ENCODE measurements at places on chromosomes 4 and X. TPM values are rescaled to one million over a fixed set of nuclear protein-coding genes. Genes with fewer than 3 reads are reported as not detected.

DNA sequence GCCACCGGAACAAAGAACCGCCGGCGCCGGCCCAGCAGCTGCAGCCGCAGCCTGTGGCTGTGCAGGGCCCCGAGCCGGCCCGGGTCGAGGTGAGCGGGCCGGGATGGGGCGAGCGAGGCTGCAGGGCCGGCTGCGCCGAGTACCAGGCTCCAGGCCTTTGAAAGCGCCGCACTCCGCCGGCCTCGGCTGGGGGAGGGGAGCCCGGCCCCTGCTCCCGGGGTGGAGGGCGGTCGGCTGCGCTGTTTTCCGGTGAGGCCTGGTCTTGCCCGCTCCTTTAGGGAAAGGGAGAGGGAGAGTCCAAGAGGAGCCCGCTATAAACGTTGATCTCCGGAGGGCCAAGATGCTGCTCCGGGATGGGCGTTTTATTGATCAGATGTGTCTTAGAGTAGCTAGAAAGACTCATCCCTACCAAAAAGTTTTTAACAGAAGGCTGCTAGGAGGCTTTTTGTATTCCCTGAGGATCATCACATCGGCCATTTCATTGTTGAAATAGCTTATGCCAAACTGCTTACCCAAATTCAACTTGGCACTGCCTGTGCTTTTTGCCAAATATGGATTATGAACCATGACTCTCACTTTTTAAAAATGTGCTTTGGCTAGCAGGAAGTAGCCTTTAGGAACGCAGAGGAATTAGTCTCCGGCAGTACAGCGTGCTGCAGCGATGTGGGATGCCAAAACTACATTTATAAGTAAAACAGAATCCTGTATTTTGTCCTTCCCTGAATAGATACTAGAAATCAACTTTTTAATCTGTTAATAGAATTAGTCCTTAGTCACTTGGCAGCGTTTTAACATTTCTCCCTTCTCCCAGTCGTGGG is 760 bp downstream of the TMEM165 start:
- H3K4me3 ChIP-seq = peak overlapping the region; percentile 93
- H3K4me1 ChIP-seq = peaks cover 25% of the 10 kb centered on the region
- DNase-seq = peak; percentile 59
- H3K27ac ChIP-seq = peak overlapping the region; percentile 88
- peaks cover 6% of the 10 kb centered on the region for H3K27me3 ChIP-seq
- peaks cover 13% of the 10 kb centered on the region for H3K36me3 ChIP-seq

- no peaks in the 10 kb centered on the region for H3K36me3 ChIP-seq
- no peak for DNase-seq
- no peak overlapping the region for H3K4me3 ChIP-seq
- H3K4me1 ChIP-seq = no peaks in the 10 kb centered on the region
- H3K27ac ChIP-seq = no peak overlapping the region
- H3K27me3 ChIP-seq = no peaks in the 10 kb centered on the region
Observed at GRCh38 chr4:150160473-150160872, 82.2 kb downstream of the DCLK2 start.

DNA sequence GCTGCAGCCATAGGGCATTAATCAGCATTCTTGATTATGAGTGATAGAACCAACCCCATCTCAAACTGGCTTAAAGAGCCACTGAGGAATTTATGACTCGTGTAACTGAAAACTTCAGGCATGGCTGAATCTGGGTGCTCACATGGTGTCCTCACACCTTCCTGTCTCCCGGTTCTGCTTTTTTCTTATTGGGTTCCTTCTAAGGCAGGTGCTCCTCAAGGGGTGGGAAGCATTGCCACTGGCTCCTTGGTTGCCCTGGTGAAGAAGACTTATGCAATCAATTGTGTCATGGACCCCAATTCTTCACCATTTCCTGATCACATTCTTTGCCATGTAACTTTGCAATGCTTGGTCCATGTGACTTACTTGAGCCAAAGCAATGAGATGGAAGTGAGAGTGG is 4.3 kb upstream of the ZCCHC4 start:
- H3K4me3 ChIP-seq = no peak overlapping the region
- peaks cover 4% of the 10 kb centered on the region for H3K4me1 ChIP-seq
- no peaks in the 10 kb centered on the region for H3K27me3 ChIP-seq
- no peaks in the 10 kb centered on the region for H3K36me3 ChIP-seq
- DNase-seq = no peak

DNA sequence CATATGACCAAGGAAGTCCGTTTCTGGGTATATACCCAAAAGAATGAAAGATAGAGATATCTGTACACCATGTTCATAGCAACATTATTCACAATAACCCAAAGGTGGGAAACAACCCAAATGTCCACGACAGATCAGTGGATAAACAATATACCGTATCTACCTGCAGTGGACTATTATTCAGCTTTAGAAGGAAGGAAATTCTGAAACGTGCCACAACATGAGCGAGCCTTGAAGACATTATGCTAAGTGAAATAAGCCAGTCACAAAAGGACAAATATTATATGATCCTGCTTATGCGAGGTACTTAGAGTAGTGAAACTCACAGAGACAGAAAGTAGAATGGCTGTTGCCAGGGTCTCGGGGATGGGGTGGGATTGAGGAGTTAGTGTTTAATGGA is 75.0 kb downstream of the ANAPC4 start:
- no peak for DNase-seq
- H3K4me3 ChIP-seq = no peak overlapping the region
- no peaks in the 10 kb centered on the region for H3K27me3 ChIP-seq
- H3K27ac ChIP-seq = no peak overlapping the region
- H3K36me3 ChIP-seq = no peaks in the 10 kb centered on the region
- peaks cover 10% of the 10 kb centered on the region for H3K4me1 ChIP-seq

DNA sequence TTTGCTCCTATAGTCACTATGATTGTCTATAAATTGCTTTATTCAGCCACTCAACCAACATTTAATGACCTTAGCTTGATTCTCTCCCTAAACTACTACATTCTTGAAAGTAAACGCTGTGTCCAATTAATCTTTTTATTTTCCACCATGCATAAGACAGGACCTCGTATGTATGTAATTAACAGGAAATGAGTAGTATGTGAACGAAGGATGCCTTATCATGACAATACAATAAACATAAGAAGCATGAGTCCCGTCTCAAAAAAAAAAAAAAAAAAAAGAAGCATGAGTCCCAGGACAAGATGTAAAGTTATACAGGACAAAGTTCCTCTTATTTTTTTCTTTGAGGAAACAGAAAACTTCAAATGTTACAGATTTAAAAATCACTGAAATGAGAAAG is 92.5 kb downstream of the PPP3CA start:
- peaks cover 39% of the 10 kb centered on the region for H3K4me1 ChIP-seq
- no peaks in the 10 kb centered on the region for H3K36me3 ChIP-seq
- no peak overlapping the region for H3K4me3 ChIP-seq

GRCh38 chr4:171582961-171583581 is 230.1 kb upstream of the GALNTL6 start:
- no peak overlapping the region for H3K27ac ChIP-seq
- no peak for DNase-seq

NPY2R gene
- total RNA-seq = not detected

TRO gene
- 156 TPM for total RNA-seq

TMPRSS11A gene
- total RNA-seq = not detected

DNA sequence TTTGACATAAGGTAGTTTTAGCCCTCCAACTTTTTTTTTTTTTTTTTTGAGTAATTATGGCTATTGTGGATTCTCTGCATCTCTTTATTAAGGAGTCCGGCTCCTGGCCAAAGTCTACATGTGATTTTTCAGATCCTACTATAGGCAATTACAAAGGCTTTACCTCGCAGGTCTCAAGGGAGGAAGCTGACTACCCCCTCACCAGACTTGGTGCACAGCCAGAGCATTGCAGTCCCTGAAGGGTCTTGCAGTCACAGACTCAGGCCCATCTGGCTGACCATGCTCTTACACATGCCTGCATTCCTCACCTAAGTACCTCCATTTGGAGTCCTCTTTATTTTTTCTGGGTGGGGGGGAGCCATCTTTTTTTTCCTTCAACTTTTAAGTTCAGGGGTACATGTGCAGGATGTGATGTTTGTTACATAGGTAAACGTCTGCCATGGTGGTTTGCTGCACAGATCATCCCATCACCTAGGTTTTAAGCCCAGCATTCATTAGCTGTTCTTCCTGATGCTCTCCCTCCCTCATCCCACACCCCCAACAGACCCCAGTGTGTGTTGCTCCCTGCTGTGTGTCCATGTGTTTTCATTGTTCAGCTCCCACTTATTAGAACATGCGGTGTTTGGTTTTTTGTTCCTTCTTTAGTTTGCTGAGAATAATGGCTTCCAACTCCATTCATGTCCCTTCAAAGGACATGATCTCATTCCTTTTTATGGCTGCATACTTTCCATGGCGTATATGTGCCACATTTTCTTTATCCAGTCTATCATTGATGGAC is 88.4 kb upstream of the STIM2 start:
- no peak overlapping the region for H3K27ac ChIP-seq
- H3K36me3 ChIP-seq = peaks cover 38% of the 10 kb centered on the region
- DNase-seq = no peak
- no peak overlapping the region for H3K4me3 ChIP-seq

CXCL11 gene
- total RNA-seq = not detected

GRCh38 chr4:26909369-26909768 is 48.7 kb downstream of the STIM2 start:
- DNase-seq = no peak
- H3K4me3 ChIP-seq = no peak overlapping the region
- H3K4me1 ChIP-seq = peaks cover 5% of the 10 kb centered on the region
- no peaks in the 10 kb centered on the region for H3K27me3 ChIP-seq
- no peak overlapping the region for H3K27ac ChIP-seq

DNA sequence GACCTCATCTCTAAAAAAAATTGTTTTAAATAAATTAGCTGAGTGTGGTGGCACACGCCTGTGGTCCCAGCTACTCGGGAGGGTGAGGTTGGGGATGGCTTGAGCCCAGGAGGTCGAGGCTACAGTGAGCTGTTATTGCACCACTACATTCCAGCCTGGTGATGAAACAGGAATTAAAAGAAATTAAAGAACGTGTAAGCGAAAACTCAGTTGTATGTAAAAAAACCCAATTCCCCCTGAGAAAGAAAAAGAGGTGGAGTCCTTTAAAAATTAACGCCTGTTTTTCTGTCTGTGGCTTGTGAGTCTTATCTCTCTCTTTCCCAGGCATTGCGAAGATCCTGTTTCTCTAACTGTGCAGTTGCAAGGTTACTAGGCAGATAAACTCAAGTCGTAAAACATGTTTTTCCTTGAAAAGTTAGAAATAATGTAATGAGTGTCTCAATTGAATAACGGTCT is 22.1 kb downstream of the EPGN start:
- no peaks in the 10 kb centered on the region for H3K36me3 ChIP-seq
- no peaks in the 10 kb centered on the region for H3K27me3 ChIP-seq
- no peak overlapping the region for H3K4me3 ChIP-seq

DNA sequence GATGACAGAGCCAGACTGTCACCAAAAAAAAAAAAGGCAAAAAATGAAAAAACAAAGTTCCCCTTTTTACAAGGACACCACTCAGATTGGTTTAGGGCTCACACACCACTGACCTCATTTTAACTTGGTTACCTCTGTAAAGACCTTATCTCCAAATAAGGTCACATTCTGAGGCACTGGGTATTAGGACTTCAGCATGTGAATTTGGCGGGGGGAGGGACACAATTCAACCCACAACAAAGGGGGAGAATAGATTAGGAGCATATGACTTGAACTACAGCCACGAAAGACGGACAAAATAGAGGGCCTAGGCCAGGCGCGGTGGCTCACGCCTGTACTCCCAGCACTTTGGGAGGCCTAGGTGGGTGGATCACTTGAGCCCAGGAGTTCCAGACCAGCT is 31.0 kb upstream of the ARAF start:
- no peaks in the 10 kb centered on the region for H3K36me3 ChIP-seq
- DNase-seq = no peak
- no peak overlapping the region for H3K27ac ChIP-seq
- H3K4me1 ChIP-seq = no peaks in the 10 kb centered on the region

GRCh38 chr4:136457577-136457976 is 1074.7 kb downstream of the PCDH18 start:
- H3K27me3 ChIP-seq = no peaks in the 10 kb centered on the region
- no peaks in the 10 kb centered on the region for H3K4me1 ChIP-seq
- no peak overlapping the region for H3K4me3 ChIP-seq
- no peaks in the 10 kb centered on the region for H3K36me3 ChIP-seq

- DNase-seq = no peak
- no peaks in the 10 kb centered on the region for H3K36me3 ChIP-seq
- no peaks in the 10 kb centered on the region for H3K27me3 ChIP-seq
Observed at GRCh38 chr4:92791871-92792440, 488.2 kb downstream of the GRID2 start.

SPACA5 gene
- not detected for total RNA-seq

GRCh38 chrX:153917869-153918268 is 8.2 kb downstream of the ARHGAP4 start:
- no peak overlapping the region for H3K27ac ChIP-seq
- H3K27me3 ChIP-seq = no peaks in the 10 kb centered on the region
- DNase-seq = no peak
- no peak overlapping the region for H3K4me3 ChIP-seq
- H3K4me1 ChIP-seq = no peaks in the 10 kb centered on the region

DNA sequence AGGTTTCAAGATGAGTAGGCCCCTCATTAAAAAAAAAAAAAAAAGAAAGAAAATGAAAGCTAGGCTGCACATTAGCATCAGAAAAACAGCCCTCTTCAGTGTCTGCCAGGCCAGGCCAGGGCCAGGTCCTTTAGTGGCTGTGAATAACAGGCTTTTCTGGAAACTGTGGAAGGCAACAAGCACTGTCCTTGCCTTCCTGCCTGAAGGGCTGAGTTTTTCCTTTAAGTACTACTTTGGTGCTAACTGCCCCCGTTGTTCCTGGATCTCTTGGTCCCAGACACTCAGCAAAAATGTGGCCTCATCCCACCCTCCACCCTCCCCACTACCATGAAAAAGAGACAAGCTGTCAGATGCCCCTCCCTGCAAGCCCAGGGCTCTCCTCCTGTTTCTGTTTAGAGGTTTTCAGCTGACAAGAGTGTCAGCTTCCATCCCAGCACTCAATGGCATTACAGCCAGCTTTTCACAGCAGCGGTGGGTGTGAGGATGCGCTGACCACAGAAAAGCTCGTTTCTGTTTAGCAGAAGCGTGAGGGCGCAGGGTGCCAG is 174.2 kb downstream of the NHS start:
- H3K4me1 ChIP-seq = peaks cover 36% of the 10 kb centered on the region
- H3K27ac ChIP-seq = no peak overlapping the region
- H3K27me3 ChIP-seq = no peaks in the 10 kb centered on the region
- H3K4me3 ChIP-seq = no peak overlapping the region

GRCh38 chr4:13872155-13872554 is 244.6 kb upstream of the BOD1L1 start:
- no peaks in the 10 kb centered on the region for H3K36me3 ChIP-seq
- no peak overlapping the region for H3K27ac ChIP-seq
- peaks cover 2% of the 10 kb centered on the region for H3K4me1 ChIP-seq
- no peaks in the 10 kb centered on the region for H3K27me3 ChIP-seq

PNMA6F gene
- not detected for total RNA-seq

All from progenitor cell of endocrine pancreas (in vitro differentiated cells).